ENCODE measurements at places on chromosomes 1 and 21.

GRCh38 chr21:31576428-31576827 lies 83.1 kb upstream of the SOD1 start:
- DNase-seq = no peak

GRCh38 chr1:188006354-188006753 lies 1177.6 kb downstream of the PLA2G4A start:
- DNase-seq = peak; percentile 5

DNA sequence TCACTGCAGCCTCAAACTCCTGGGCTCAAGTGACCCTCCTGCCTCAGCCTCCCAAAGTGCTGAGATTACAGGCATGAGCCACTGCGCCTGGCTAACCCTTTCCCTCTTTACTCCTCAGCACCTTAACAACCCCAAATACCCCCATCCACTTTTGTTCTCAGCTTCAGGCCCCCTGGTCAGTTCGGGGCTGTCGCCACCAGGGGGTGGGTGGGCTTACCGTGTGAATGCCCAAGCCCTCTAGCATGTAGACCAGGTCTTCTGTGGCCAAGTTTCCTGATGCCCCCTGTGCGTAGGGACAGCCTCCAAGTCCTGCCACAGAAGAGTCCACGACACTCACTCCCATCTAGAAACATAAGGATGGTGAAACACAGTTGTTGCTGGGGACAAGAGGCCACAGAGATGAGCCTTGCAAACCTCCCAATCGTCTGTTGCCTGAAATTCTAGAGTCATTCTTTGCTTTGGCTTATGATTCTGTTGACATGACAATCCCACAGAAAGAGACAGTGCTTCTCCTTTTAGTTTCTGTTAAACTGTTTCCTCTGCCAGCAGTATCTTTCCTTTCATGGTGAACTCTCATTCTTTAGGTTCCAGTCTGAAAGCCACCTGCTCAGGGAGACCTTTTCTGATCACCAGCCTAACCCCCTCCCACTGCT lies 3.8 kb upstream of the GALE start:
- DNase-seq = no peak

DNA sequence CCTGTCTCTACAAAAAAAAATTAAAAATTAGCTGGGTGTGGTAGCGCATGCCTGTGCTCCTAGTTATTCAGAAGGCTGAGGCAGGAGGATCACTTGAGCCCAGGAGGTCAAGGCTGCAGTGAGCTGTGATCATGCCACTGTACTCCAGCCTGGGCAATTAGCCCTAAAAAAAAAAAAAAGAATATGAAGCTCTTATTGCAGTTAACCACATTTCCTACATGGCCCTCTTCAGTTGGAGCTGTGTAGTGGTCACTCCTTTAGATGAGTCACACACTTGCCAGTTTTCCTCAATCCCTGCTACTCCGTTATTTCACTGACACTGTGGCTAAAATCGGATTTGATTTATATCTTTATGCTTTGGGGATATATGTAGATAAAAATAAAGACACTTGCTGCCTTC lies 11.8 kb downstream of the NFYC start:
- no peak for DNase-seq

- no peak for DNase-seq
Measured at GRCh38 chr1:190711069-190711468, 233.4 kb upstream of the BRINP3 start.

DNA sequence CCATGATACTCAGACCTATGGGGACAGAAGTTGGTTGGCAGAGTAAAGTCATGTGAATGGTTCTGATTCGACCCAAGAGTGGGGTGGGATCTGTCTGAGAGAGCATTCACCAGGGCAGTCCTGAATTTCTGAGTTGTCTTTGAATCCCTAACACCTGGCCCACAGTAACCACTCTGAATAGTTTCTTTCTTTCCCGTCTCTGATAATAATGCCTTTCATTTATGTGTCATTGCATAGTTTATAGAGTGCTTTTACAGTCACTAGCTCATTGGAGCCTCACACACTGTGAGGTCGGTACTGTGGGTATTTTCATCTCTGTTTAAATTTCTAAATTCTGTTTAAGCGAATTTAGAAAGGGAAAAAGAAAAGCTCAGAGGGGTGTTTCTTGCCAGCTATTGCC lies 147.1 kb downstream of the C1orf21 start:
- DNase-seq = no peak

DNA sequence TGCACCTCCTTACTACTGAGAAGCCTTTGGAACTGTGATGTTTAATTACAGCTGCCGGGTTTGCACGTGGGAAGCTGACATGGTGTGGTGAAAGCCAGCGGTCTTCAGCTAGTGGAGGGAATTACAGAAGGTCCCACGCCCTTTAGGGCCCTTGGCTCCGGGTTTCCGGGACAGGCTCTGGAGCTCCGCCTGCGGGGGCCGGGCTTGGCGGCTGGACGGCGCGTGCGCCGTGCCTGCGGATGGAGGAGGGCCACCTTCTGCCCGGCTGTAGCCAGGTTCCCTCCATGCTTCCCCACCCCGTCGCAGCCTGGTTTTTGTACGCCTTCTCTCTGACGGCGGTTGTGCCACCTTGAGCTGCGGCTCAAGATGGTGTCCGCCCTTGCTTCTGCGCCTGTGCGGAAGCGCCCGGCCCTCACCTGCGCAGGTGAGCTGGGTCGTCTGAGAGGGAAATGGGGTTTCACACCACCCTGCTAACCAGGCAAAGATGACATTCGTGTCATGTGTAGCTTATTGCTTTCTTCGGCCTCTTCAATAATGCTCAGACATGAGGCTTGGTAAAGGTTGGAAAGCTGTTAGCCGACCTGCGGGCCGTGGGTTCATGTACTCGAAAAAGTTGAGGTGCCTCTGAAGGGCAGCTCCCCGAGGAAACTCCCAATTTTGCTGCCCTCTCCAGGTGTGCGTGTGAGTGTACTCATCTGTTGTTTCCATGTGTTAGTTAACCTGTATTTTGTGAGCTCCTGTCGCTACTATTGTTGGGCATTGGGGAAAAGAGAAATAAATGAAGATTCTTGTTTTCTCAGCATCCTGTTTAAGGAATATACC lies 36.6 kb upstream of the OPRD1 start:
- DNase-seq = peak; percentile 90

DNA sequence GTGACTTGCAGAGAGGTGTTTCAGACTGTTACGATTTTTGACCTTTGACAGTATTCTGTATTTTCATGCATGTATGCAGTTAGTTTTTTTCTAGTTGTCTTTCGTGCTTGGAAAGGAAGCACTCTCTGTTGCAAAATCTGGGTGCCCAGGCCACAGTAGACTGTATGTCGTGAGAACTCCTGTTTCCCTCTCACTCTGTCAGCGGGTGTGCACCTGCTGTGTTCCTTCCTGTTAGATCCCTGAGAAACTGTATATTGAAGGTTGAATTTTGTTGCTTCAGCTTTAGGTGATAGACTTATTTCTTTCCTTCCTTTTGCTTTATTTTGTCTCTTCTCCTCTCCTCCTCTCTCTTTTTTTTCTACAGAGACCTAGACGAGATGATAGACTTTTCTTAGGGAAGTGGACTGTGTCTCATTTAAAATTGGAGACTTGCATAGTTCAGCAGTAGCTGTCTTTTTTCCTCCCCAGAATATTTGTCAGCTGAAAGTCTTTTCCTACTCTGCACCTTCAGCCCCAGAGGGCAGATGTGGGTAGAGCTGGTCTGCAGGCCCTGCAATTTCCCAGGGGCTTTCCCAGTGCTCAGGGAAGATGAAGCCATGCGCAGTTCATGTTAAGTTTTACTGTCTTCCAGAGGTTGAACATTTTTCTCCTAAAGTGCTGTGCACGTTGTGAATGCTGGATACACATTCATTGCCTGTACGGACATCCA lies 1.4 kb downstream of the TRAPPC10 start:
- peak; percentile 74 for DNase-seq

- DNase-seq = no peak
Measured at GRCh38 chr1:235923466-235924021, 56.8 kb upstream of the LYST start.

DNA sequence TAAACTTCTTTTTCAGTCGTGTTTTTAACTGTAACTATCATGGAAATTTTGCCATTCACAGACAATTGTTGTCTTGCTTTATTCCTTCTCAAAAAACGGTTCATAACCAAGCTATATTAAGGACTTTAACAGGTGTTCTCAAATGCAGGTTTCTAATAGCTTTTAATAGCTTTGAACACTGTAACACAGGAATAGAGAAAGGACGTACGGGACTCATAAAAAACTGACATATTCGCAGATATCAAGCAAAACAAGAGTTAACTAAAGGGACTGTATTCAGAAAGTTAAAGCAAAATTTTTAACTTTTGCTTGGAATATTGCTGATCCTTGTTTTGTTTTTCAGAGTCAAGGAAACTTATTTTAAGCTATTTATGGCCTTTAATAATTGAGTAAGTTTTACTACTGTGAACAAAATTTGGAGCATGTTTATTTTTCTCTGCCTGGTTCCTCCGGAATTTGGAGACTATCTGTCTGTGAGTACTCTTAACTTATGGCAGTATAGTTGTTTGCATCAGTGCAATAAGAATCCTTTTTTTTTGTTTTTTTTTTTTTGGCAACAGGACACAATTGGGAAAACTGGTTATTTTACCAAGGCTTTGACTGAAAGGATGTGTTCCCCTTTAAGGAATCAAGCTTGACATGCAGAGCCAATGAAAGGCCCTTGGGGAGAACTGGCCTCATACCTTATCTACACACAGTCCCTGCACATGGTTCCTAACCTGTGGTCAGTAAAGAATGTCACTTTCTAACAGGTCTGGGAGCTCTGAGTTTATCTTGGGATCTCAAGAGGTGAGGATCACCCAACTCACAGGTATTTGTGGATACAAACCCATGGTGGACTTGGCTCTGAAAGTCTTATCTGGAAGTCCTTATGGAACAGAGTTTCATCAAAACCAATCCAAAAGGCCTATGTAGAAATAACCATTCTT lies 5.8 kb upstream of the CD46 start:
- DNase-seq = no peak

- DNase-seq = no peak
Measured at GRCh38 chr21:15943009-15943666, 213.4 kb downstream of the USP25 start.

DNA sequence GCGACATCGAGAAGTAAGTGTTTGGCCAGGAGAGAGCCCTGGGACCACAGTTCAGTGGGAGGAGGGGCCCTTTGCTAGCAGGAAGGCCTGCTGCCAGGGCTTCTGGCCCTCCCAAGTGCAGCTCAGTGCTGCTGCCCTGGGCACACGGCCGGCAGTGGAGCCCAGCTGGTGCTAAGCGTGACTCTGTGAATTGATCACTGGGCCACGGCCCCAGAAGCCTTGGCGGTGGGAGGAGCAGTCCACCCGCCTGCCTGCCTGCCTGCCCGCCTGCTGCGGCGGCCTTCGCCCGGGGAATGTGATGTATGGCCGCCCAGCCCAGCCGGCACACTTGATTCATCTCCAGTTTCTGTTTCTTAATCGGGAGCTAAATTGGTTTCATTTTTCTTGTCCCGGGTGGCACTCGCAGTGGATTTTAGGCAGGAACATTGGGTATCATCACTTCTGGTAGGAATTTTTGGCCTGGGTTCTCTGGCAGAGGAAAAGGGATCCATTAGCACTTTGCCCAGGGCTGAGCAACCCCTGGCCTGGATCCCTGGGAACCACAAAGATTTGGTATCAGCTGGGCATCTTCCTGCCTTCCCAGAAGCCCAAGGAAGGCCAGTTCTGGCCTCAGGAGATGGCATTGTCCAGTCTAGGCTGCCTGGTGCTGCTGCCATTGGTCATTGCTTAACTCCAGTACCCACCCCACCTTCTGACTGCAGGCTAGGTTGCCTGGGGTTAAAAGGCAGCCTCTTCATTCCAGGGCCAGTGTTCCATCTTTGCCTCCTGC lies 28.6 kb downstream of the TMEM53 start:
- DNase-seq = no peak

DNA sequence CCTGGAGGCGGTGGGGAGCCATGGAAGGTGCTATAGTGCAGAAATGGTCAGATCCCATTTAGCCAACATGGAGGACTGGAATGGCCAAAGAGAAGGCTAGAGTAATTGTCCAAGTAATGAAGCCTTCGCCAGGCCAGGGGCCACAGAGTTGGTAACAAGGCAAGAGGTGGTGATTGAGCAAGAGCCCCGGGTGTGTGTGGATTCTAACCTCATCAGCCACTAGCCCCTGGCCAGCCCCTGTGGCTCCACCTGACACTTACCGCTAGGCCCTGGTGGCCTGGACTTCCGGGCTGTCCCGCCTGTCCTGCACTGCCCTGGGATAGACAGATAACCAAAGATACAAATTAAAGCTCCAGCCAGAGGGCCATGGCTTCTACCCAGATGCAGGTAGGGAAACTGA lies 9.9 kb downstream of the COL9A2 start:
- no peak for DNase-seq

GRCh38 chr1:163537809-163538208 lies 216.1 kb downstream of the NUF2 start:
- DNase-seq = no peak

- peak; percentile 72 for DNase-seq
Measured at GRCh38 chr1:32335790-32336590, at the start of gene MARCKSL1. MARCKSL1 (minus strand) TSS chr1:32336233; CDS start chr1:32336033, 200 bp downstream.

DNA sequence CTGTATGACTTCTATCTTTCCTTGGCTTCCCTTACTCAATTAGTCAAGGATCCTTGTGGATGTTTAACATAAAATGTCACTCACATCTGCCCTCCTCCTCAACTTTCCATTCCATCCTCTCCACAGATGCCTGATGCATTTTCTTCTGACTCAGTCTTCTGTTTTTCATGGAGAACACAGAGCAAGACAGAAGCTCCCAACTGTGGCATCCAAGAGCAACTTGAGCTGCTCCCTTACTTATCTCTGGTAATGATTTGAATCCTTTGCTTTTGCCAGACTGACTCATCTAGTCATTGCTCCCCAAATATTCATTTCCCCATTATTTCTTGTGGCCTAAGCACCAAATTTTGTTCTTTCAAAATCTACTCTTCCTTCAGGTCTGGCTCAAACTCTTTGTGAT lies 120.6 kb downstream of the LYPLAL1 start:
- DNase-seq = no peak

- DNase-seq = peak; percentile 20
Measured at GRCh38 chr21:15894596-15894995, 164.8 kb downstream of the USP25 start.

DNA sequence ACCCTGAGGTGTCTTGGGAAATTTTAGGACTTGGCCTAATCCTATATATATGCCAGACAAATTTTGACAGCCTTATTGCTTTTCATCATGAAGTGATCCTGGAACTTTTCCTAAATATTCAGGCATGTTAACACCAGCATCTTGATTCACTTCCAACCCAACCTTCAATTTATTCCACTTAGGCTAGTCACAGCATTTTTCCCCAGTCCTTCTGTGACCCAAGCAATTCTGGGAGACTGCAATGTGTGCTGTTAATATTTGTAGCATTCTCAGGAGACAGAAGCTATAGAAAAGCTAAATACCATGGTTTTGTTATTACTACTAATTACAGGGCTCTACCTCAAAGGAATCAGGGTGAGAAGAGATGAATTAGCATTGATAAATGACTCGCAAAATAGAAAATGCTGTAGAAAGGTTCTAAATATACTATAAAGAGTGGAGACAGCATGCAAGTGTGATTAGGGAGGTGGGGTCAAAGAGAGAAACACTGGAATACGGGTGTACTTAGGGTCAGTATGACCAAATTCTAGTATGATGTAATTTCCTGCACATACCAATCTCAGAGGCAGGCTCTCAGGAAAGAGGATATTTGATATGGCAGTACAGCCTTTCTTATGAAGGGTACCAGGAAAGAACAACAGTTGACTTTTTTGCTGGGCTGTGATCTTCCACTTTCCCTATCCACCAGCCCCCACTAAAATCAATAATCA lies 29.1 kb downstream of the PRRX1 start:
- DNase-seq = no peak

GRCh38 chr1:24018611-24019580 lies 38.8 kb upstream of the SRSF10 start:
- DNase-seq = no peak

All from common myeloid progenitor, CD34-positive (primary cell).